IMR-90 (cell line): ENCODE measurements at places on chromosomes 5 and 9.

DNA sequence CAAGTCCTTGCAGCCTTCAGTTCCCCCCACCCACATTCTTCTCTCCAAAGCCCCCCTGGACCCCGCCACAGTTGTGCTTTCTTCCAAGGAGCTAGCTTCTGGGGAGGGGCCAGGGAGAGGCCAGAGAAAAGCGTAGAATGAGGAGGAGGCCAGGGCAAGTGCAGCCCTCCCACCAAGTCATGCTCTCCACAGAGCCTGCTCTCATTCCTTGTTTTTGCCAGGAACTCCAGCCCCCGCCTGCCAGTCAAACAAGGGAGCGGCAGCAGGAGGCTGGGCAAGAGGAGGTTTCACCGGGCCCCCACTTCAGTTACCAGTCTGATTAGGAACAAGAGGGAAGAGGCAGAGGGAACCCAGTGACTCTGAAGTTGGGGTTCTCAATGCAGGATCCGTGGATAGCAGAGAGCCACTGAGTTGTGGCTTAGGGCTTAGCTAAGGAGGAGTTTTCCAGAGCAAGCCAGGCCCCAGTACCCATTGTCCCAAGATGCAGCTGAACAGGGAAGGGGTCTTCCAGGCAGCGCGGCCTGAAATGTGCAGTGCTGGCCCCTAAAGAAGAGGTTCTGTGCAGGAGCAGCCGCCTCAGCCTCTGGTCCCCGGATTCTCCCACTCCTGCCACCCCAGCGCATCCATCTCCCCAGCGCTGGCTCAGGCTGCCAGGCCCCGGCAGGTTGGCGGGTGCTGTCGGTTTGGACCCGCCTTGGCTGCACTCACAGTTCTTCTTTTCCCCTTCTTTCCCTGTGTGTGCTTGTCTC is 120.6 kb downstream of the DAB2IP start:
- no peak for DNase-seq

GRCh38 chr5:176948458-176948857 is 49.3 kb upstream of the HK3 start:
- DNase-seq: no peak

DNA sequence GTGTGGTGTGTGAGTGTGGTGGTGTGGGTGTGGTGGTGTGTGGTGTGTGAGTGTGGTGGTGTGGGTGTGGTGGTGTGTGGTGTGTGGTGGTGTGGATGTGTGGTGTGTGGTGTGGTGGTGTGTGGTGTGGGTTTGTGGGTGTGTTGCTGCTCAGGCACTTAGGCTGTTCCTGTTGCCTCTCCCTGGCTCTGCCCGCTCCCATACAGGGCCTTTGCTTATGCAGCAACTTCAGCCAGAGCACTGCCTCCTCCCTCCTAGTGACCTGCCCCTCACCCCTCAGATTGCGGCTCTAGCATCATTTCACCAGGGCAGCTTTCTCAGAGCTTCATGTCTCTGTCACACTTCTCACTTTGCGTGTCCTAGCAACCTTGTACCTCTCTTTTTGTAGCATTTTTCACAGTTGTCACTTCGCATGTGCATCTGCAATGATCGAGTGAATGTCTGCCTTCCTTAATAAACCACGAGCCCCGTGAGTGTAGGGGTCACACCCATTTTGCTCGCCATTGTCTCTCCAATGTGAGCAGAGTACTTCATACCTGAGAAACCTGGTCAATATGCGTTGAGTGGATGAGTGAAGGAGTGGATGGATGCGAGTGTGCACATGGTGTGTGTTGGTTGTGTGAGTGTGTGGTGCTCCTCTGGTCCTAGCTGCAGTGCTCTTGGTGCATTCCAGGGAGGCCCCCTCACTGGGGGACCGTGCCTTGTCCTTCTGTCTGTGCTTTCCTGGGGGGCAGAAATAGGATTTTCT is 167.9 kb upstream of the PANK3 start:
- no peak for DNase-seq

GRCh38 chr5:179564526-179564925 is 14.2 kb downstream of the RUFY1 start:
- DNase-seq: no peak

DNA sequence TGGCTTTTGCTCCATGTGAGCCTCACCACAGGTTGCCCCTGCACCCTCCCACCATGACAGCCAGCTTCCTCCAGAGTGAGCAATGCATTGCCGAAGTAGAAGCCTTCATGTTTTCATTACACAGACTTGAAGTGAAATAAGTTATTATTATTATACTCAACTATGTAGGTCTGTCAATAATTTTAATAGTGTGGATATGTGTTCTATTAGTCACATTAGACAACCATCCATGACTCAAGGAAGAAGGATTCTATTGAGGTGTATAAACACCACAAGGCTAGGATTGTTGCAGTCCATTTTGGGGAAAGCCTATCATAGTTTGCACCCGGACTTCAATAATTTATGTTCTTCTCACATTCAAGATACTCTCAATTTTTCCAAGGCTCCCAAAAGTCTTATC is 369.5 kb downstream of the TAF11L14 start:
- no peak for DNase-seq

GRCh38 chr5:38367410-38367809 is 109.1 kb downstream of the EGFLAM start:
- no peak for DNase-seq

DNA sequence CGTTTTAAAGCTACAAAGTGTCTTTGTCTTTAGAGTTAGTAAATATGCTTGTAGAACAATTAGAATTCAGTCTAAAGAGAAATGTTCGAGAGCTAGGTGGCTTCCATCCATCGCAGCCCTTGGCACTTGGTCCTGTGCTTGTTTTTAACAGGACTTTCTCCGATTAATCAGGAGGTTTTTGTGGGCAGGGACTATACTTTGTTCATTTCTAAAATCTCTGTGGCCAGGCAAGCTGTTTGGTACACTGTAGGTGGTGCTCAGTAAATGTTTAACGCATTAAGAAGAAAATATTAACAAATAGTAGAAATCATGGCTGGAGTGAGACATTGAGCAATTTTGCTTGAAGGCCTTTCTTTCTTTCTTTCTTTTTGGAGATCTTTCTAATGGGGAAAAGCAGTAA is 20.8 kb downstream of the AGXT2 start:
- DNase-seq: no peak

DNA sequence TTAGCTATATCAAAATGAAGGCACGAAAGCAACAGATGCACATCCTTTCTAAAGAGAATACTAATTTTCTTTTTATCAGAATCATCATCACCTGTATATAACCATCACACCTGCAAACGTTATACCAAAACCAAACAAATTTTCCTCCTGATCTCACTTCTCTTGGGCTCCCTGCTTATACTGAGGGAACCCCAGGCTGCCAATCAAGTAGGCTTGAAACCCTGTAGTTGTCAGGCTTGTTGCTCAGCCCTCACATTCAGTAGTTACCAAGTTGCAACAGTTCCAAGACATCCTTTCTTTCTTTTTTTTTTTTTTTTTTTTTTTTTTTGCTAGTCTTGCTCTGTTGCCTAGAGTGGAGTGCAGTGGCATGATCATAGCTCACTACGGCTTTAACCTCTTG is 12.7 kb downstream of the STRBP start:
- no peak for DNase-seq

DNA sequence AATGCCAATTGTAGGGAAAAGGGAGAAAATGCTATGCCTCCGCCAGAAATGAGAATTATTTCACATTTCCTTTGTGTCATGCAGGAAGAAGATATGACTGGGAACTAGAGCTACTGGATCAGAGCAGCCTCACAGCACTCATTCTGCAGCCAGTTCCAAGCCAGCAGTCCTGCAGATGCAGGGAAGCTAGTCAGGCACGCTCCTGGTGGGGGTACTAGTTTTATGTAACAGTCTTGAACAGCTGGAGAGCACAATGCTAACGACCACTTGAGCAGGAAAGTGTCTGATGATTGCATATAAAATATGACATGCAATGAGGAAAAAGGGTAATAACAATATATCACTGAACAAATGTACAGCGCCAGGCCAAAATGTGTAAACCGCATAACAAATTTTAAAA is 21.7 kb downstream of the CDH10 start:
- no peak for DNase-seq
